Mesenteric fat pad (tissue), 1 donor: ENCODE measurements at places on chromosomes 1 and 21. TPM values are rescaled to one million over a fixed set of nuclear protein-coding genes. Genes with fewer than 3 reads are reported as not detected.
A peak's percentile ranks its signal among the peaks of the same experiment; 100 is the strongest.

FOXD2 gene
- 0.13 TPM for total RNA-seq

UBAP2L gene
- 143 TPM for total RNA-seq

TBX15 gene
- 10.4 TPM for total RNA-seq

RNU1-1 gene
- 6,165 TPM for total RNA-seq

DNA sequence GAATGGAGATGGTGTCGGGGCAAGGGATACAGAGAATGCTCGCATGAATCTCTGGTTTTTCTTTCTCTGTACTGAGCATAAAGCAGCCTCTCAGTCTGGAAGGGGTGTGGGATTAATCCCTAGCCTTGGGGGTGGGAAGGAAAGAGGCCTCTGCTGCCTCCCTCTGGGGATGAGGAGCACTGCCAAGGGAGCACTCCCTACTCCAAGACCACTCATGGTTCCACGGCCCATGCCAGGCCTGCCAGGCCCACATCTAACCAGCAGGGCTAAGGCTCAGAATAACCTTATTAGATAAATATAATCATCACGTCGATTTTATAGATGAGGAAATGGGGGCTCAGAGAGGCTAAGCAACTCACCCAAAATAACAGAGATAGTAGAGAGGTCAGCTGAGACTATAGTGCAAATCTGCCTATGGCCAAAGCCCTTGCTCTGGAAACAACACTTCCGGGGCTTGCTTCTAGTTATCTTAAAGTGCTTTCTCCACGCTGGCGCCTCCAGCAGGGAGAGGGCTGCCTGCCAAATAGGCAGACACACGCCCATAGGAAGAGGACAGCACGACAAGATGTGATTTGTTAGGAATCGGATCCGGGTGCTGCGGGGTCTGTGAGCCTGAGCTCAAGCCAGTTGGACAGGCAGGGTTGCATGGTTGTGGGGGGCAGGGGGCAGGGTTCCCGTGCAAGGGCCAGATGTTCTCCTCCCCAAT is 522 bp downstream of the TEX35 start:
- no peak for DNase-seq

GRCh38 chr1:212453156-212453857 is 20.6 kb downstream of the NENF start:
- DNase-seq, result peak; percentile 81

DNA sequence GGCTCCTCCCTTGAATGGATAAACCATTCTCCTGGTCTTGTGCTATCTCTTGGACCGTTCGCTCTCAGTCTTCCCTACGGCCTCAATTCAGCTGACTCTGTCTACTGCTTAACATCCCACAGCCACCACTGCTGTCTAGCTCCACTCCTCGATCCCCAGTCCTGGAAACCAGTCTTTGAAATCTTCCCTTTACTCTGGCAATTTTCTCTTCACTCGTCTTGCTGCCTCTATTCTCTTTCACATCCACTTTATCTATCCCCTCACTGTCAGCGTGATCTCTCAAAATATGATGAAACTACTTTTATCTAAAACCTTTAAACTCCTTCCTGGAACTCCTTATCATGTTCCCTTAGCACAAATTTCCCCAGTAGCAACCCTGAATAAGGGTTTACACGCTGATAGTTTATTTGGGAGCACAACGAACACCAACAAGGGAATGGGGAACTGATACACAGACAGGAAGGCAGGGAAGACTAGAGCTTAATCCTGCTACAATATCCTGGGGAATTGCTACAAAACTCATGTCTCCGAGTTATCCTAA is 131.6 kb upstream of the SAMSN1 start:
- no peak for DNase-seq

- no peak for DNase-seq
Observed at GRCh38 chr1:243916160-243916559, 66.1 kb upstream of the AKT3 start.

DNA sequence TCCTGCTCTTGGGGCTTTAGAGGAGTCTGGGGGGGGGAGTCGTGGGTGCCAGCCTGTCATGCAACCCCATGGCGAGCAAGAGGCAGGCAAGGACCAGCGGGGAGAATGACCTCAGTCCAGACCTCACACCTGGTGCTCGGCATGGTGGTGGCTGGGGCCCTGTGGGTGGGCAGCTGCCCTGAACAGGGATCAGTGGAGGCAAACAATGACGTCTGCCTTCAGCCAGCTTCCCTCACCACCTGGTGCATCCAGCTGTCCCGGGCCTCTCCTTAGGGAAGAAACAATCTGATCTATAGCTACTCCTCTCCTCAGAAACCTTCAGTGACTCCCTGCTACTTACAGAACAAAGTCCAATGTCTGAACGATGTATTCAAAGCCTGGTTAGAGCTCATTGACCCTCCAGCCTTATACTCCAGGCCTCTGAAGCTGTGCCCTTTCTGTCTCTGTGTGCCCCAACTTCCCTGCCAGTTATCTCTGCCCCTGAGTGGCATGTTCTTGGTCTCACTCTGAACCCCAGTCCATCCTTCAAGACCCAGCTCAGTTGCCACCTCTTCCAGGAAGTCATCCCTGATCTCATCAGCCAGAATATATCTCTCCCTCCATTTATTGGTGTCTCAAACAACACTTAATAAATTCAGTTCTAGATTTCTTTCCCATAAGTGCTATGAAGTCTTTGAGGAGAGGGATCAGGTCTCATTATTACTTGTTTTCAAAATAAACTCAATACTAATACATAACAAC is 6.6 kb downstream of the PADI2 start:
- no peak for DNase-seq

GRCh38 chr1:21906173-21907078 is 30.7 kb downstream of the HSPG2 start:
- DNase-seq, result peak; percentile 93

GRCh38 chr1:114081437-114082303 is 72.0 kb downstream of the SYT6 start:
- no peak for DNase-seq

DNA sequence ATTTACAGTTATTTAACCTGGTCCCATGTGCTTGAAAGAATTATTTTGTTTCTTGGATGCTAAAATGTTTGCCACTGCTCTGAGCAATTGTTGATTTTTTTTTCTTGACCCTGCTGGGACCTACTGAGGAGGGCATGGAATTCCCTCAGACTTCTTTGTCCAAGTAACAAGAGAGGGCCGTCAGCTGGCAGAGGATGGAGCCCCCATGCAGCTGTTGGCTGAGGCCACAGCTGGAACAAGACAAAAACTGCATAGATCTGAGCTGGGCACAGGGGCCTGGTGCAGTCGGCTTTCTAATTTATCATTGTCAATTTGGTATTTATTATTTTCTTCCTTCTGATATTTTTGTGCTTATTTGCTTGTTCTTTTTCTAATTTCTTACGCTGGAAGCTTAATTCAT is 39.6 kb upstream of the ABCG1 start:
- DNase-seq, result no peak

DNA sequence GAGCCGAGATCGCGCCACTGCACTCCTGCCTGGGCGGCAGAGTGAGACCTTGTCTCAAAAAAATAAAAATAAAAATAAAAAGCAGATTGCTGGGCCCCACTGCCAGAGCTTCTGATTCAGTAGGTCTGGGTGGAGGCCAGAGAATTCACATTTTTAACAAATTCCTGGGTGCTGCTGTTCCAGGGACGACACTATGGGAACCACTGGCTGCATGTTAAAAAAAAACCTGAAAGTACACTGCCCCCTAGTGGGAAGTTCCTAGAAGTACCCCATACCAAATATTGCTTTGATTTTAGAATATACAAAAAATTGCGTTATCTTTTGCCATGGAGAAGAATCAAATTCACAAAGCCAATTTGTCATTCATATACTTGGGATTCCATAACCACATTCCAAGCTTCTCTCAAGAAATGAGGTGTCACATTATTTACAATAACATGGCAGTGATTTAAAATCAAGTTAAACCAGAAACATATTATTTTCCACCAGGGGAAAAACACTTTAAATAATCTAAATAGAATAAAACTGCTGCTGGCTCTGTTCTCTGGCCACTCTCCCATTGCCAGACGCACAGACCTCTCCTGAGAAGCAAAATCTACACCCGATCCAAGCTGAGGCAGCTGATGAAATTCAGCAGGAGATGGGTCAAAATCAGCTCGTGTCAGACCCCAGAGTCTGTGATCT is 27.4 kb downstream of the SYF2 start:
- DNase-seq, result peak; percentile 28

DNA sequence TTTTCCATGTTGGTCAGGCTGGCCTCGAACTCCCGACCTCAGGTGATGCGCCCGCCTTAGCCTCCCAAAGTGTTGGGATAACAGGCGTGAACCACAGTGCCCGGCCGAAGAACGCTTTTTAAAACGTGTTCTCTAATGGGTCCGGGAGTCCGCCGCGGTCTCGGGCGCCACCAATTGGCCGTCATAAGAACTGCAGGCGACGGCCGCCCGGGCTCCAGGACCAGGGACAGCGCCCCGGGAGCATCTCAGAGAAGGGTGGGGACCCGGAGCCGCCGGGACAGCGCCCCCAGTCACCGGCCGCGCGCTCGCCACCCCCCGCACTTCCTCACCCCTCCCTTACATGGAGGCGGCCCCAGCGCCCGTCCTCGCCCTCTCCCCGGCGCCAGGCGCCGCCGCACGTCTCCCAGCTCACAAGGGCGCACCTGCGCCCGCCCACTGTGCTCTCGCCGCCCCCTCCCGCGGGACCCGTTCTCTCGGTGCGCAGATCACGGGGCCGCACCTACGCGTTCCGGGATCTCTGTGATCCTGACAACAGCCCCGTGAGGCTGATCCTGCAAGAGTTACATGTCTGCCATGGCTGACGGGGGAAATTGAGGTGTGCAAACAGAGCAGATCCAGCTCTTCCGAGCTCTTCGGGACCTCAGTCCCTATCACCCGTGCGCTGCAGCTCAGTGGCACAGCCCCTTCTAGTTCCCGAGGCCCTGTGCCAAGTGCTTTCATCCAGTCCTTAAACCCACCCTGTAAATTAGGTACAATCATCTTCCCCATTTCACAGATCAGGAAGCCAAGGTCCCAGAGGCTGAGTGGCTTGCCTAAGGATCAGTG is 9.8 kb downstream of the RAP1GAP start:
- DNase-seq, result peak; percentile 94

- DNase-seq, result peak; percentile 59
Observed at GRCh38 chr1:247288341-247288740, 32.5 kb downstream of the VN1R5 start.

DNA sequence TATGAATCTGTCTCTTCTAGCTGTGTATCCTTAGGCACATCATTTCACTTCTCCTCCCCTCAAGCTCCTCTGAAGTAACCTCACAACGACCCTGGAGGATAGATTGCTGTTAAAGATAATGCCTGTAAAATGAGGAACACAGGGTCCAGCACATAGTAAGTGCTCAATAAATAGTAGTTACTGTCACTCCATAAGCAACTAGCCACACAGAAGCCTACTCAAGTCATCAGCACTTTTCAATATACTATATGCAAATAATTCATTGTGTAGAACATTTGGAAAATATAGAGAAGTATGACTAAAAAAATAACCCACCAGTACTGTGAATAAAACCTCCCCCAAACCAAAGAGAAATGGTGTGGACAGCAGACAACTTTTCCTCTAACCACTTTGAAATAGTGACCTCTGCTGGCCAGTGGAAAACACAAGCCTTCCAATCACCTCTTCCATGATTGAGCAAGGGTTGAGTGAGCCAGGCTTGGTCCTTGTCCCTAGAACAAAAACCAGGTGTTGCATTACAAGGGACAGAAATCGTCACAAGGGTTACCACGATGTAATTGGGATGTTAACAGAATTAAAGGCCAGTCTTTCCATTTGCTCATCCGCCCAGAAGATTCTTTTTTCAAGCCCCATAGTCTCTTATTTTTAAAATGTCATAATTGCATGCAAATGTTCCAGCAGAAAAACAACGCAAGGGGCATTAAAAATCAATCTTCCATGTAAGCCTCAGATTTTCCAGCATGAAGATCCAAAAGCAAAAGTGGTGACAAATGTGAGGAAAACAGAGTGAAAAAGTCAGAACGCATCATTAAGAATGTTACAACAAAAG is 15.7 kb upstream of the GLIS1 start:
- DNase-seq, result no peak

- DNase-seq, result peak; percentile 20
Observed at GRCh38 chr1:228530086-228530758, 43.0 kb downstream of the RNF187 start.
